Airway epithelial cell (primary cell): ENCODE measurements at places on chromosomes 1 and 21. TPM values are rescaled to one million over a fixed set of nuclear protein-coding genes. Genes with fewer than 3 reads are reported as not detected.

CYP4B1 gene
- 3.3 and 10.6 TPM in 2 replicates for total RNA-seq

REN gene
- total RNA-seq, result not detected in 2 replicates

GNAT2 gene
- total RNA-seq, result 0.14 and 0.21 TPM in 2 replicates

KCNC4 gene
- total RNA-seq, result 2.5 and 2.9 TPM in 2 replicates

ADORA3 gene
- not detected in 2 replicates for total RNA-seq

TEDDM1 gene
- not detected in 2 replicates for total RNA-seq
